Stimulated activated naive CD8-positive, alpha-beta T cell treated with anti-CD3 and anti-CD28 coated beads, Interleukin-15, amount 100 ng/mL, for 72 hours (primary cell): ENCODE measurements at places on chromosomes 7 and 10.

GRCh38 chr10:112666094-112666493, 219.1 kb downstream of the VTI1A start:
- no peak for DNase-seq

GRCh38 chr10:122981066-122981464, 864 bp downstream of the PSTK start:
- no peak for DNase-seq

DNA sequence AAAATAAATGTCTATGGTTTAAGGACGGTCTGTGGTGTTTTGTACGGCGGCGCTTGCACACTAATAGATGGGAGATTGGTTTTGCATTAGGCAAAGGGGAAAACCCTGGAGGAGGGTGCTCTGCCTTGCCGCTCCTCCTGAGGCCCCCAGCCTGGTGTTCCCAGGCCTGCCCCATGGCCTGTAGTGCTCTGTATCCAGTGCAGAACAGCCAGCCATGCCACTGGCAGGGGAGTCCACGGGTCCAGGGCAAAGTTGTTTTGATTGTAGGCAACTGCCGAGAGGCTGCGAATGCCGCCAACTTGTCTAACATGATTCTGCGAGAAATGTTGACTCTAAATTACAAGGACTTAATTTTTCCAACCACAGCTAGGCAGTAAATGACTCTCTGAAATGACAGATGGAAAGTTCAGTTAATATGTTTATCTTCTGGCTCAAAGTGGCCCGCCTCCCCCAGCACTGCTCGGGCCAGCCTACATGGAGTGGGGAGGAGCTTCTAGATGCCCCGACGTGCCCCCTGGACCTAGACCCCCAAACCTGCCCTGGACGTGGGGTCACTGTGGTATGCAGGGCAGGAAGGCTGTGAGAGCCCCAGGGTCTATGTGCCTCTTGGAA, 104.6 kb upstream of the GDF10 start:
- DNase-seq, result no peak

DNA sequence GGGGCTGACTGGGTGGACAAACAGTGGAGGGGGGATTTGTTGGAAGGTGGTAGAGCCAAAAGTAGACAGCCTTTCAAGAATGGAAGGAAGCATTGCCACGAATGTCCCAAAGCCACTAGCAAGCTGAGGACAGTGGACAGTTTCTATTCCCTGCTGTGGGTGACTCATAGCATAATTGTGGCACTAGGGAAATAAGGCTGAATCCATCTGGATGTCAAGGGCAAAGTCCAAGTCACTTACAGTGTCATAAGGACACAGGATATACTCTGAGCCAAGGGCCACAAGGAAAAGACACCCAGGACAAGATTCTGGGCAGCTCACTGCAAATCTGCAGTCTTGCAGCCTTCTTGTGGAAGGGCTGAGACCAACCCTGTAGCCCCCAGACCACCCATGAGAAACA, 79.7 kb downstream of the FRMPD2 start:
- DNase-seq, result no peak

GRCh38 chr7:55441774-55442522, 76.8 kb downstream of the LANCL2 start:
- DNase-seq, result no peak

DNA sequence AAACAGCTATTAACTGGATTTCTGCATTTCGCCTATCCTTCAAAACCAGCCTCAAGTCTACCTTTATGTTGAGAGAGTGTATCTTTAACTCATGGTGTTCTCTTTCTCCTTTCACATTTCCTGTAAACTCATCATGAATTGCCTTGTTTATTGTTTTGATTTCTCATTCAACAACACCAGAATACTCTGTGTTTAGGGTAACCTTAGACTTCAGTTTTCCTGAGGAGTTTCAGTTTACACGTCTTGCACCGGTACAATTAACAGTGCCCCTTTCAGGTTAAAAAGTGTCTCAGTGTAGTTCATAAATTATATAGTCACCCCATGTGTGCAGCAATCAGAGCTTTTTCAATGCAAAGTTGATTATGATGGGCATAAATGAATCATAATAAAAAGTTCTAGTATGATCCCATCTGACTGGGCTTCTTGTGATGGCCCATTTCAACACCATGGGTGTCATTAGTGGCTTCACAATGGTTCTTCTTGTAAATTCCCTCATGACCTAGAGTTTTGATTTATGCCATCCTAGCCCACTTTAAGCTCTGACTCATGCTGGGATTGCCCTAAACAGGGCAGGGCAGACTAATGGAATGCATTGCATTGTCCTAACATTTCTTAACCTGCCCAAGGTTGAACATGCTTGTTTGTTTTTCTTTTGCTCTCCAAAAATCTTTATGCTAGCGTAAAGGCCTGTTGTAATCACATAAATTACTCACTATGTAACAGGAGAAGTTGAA, 22.0 kb downstream of the ITGB8 start:
- DNase-seq, result no peak

- no peak for DNase-seq
Observed at GRCh38 chr10:132189016-132189415, 2.3 kb downstream of the DPYSL4 start.

- no peak for DNase-seq
Observed at GRCh38 chr10:85175635-85176034, 847.2 kb downstream of the CCSER2 start.

DNA sequence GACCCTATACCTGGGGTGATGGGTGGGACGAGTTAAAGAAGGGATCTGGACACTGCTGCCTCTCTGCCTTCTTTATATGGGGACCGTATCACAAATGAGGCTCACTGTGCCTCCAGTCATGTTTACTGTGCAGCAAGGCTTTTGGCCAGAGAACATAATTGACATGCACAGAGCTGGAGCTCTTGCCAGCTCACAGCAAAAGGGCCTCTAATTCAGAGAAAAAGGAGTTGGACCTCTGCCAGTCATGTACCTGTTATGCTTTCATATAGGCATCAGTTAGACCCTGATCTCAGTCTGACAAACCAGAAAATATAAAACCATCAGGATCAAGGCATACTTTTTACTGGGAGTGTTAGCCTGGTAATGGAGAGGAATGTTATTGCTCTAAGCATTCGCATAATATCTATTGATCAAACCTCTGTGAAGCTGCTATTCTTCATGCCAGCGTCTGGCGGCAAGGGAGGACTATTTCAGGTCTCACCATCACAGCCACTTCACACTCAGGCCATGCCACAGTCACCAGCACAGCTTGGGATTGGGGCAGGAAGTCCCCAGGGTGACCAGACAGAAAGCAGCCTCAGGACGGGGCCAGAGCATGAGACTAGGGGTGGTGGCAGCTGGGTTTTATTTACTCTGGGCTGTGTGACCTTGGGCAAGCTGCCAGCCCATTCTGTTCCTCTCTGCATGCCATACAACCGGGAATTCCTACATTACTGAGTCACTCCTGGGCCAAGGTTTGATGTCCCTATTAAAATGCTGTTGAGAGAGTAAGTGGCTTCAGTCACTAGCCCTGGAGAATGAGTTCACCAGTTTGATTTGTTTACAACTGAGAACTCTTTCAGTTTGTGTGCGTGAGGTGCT, 90.1 kb downstream of the NPSR1 start:
- no peak for DNase-seq
